ENCODE measurements at places on chromosomes 12 and 14.

DNA sequence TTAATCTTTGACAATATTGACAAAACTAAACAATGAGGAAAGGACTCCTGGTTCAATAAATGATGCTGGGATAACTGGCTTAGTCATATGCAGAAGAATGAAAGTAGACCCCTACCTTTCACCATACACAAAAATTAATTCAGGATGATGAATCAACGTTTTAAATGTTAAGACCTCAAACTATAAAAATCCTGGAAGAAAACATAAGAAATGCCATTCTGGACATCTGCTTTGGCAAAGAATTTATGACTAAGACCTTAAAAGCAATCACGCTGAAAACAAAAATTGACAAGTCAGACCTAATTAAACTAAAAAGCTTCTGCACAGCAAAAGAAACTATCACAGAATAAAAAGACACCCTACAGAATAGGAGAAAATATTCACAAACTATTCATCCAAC, 97.4 kb downstream of the LMNTD1 start:
- no peak for DNase-seq

DNA sequence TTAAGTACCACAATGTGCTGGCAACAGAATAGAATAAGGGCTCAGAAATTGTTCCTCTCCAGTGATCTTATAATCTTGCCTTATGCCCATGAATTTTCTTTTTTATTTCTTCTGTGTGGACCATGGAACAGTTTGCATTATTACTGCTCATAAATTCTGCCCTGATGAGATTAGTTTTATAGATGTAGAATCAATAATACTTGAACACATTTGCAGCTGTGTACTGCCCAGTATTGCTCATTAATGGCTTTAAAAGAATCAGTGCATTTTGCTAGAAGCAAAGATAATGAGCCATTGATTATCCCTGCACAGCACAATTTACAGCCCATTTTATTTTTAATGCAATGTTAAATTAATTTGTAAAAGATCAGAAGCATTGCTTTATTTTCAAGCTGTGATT, 172.3 kb upstream of the STXBP6 start:
- no peak for DNase-seq

DNA sequence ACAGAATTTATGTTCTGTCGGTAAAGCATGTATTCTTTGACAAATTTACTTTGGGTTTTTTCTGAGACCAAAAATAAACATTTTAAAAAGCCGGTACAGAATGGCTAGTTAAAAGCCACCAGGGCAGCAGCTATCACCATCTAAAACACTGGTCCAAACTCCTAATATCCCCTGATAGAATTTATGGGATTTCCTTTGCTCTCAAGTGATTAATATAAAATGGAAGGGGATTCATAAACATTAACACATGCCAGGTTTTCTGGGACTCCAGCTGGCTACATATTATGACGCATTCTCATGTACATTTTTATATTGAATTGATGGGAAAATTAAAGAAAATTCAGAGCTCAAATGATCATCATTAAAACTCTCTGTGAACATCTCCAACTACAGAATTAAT, 640.8 kb downstream of the C12orf50 start:
- no peak for DNase-seq

- no peak for DNase-seq
Observed at GRCh38 chr12:131775392-131776236, 52.6 kb upstream of the MMP17 start.

DNA sequence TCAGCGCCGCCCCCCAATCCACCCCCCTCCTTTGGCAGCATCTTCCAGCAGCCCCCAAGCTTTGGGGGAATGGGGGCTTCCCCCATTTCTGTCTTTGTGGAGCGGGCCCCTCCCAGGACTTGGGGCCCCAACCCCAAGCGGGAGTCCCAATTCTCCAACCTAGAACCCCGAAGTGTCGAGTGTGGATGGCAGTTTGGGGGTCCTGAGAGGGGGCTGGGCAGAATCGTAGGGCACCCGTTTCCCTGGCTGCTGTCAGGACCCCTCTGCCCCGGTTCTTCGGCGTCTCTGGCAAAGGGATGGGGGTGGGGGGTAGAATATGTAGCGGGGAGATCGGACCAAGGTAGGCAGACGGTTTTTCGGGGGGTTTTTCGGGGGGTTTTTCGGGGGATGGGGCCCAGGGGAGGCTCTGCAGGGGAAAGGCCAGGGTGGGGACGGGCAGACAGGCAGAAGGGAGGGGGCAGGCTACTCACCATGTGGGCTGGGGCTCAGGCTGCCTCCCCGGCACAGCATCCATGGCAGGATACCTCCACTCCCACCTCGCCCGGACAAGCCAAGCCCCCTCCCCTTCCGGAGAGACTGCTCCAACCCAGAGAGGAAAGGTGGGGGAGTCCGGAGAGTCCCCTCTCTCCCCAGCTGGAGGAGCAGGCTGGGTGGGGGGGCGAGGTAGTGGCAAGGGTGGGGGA, 739 bp downstream of the JPH4 start:
- no peak for DNase-seq

- no peak for DNase-seq
Observed at GRCh38 chr14:75515629-75515996, 6.7 kb upstream of the BATF start.

DNA sequence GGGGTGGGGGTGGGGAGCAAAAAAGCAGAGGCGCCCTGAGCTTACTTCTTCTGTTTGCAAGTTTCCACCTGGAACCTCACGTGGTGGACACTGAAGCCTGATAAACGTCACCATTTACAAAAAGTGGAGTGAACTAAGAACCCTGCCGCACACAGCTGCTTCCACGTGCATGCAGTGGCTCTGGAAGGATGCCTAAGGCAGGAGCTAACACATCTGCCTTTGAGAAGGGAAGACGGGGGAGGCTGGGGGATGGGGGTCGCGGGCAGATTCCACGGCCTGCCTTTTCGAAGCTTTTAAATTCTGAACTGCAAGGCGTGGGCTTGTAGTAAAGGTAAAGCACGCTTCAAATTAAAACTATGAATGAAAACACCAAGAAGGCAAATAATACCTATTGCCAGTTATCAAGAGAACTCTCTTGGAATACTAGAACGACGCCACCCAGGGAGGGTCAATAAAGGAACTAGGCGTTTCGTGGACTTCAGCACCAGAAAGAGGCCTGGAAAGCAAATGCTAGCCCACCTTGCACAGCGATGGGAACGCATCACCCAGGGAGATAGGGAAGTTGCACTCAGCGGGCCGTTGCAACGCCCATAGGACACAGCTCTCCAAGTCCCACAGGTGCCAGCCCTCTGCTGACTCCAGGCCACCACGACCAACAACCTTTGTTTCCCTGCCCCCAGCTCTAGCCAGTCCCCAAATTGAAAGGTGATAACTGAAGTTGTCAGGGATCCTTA, 61.8 kb downstream of the TESC start:
- DNase-seq = no peak

- DNase-seq = no peak
Observed at GRCh38 chr12:51086933-51087332, 3.5 kb upstream of the CSRNP2 start.

DNA sequence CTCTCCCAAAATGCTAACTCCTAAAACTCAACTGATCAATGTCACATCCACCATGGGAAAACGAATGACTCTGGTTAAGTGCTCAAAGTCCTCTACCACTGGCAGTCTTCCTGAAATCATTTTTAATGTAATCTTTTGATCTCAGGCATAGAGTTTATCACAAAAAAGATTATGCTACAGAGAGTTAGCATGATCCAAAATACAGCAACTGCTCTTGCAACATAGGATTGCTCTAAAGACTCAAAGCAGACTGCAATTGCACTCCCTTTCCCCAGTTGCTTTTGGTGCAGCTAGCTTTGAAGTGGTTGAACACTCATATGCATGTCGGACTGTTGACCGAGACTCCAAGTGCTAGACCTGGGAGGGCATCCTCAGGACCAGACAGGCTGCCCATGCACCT, 109.3 kb downstream of the C12orf42 start:
- no peak for DNase-seq

DNA sequence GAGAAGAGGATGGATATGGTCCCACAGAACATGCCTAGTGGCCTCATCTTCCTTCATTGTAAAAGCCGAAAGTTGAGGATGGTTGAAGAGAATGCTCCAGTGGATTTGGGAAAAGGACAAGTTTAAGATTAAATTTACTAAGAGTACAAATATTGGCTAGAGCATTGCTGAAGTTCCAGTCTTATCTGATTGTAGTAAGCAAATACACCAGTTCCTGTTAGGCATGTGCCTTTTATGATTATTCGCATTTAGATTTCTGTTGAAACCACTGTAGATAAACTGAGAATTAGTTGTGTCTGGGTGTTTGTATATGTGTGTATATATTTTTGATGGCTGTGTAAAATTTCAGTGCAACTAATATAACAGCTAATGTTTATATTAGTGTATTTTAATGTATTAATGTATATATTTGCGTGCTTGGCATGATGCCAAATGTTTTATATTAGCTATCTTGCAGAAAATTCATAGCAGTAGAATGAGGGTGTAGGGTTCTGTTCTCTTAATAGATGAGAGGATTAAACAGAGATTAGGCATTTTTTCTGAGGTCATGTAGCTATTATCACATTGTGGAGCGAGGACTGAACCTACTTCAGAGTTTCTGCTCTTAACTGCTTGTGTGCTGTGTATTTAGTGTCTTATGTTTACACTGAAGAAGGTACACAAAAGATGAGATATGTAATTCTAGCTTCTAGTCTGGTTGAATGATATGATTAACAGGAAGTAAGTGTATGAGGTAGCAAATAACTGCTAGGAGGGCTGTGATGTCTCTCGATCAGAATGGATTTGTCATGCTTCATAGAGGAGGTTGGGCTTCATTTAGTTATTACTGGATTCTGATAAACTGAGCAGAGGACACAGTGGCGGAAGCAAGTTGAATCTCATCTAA, 21.1 kb downstream of the FKBP3 start:
- no peak for DNase-seq

- DNase-seq = no peak
Observed at GRCh38 chr12:132558042-132558856, 52.1 kb downstream of the LRCOL1 start.

DNA sequence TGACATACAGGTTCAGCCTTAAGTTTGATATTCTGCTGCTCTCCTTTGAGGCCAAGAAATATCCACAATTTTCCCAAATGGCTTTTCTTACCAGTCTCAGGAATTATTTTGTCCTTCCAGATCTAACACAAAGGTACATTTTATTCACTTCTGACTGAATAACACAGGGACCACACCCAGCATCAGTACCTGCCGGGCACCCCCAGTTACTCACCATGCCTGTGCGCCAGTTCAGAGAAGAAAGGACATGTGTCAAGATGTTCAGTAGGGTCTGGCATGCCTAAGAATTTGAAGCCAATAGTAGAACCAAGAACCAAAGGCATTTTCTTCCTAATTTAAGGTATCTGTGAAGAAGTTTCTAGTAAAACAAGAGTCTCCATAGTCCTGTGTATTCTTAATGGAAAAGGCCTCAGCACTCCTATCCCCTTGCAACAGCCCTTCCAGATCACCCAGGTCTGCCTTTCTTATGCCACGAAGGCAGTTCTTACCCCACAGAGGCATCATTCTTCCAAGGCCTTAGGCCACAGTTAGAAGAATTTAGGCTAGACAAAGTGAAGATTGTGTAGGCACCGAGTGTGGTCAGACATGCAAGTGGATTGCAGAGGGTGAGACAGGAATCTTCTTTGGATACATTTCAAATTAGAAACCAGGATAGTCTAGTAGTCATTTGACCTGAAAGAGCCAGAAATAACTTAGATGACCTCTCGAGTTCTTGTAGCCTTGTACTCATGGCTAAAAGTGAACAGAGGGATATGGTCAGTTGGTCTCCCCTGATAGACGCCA, 140.1 kb upstream of the HIF1A start:
- no peak for DNase-seq

GRCh38 chr14:72500234-72500838, 393.6 kb downstream of the DPF3 start:
- DNase-seq = no peak

DNA sequence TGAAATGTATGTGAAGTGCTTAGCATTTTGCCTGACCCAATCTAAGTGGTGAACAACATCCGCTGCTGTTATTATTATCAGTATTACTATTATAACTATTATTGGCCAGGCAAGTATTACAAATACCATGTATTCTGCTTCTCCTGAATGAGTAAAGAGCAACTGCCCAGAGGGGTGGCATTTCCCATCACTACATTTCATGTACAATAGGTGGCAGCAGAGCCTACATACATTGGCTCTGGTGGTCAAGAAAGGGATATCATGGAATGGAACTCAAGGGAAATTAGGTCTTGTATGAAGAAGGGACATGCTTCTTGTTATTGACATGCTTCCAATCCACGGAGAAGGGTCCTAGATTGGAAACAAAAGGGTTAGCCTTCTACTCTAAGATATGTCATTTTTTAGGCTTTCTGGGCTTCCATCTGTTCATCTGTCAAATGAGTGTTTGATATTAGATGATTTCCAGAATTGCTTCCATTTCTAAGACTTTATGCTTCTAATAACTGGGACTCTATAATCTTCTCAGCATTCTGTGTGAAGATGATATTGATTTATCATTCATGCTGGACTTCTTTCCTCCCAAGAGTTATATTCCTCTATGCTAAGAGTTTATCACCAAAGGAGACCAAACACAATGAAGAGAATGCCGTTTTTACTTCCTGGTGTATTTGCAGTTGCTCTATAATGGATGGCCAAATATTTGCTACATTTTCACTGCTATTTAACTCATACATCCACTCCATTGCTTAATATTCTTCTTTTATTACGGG, 239.1 kb downstream of the SSPN start:
- peak; percentile 55 for DNase-seq

GRCh38 chr12:53070877-53071492, 8.2 kb downstream of the SPRYD3 start:
- no peak for DNase-seq

DNA sequence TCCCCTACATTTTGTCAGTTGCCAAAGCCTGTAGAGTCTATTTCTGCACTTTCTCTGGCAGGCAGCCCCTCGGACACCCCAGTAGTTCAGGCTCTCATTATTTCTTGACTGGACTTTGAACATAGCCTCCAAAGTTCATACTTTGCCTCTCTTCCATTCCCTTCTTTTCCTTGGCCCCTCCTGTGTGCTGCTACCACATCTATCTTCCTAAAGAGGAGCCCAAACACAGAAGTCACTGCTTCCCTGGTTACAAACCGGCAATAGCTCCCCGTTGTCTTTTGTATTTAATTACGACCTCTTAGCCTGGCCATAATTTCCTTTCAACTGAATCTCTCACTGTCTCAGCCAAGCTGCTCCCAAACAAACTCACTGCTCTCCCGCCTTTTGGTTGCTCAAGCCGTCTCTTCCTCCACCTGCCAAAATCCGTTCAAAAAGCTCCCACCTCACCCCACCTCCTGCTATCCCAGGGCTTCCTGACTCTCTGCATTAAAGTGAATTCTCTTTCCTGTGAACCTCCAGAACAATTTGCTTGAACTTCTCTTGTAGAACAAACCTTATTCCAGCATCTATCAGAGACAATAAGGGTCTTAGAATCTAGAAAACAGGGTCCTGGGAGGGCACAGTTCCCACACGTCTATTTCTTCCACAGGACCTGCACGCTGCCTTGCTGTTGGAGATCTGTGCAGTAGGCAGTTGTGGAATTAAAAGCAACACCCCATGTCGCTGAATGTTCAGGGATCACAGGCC, 46.9 kb downstream of the PRMT8 start:
- DNase-seq = no peak

- DNase-seq = no peak
Observed at GRCh38 chr12:130427381-130427887, 89.7 kb downstream of the PIWIL1 start.

Data from SW 1271 (cell line).